ENCODE measurements at places on chromosomes 7 and 10.

GRCh38 chr10:60809157-60809556 is 30.9 kb downstream of the CDK1 start:
- DNase-seq, result no peak

DNA sequence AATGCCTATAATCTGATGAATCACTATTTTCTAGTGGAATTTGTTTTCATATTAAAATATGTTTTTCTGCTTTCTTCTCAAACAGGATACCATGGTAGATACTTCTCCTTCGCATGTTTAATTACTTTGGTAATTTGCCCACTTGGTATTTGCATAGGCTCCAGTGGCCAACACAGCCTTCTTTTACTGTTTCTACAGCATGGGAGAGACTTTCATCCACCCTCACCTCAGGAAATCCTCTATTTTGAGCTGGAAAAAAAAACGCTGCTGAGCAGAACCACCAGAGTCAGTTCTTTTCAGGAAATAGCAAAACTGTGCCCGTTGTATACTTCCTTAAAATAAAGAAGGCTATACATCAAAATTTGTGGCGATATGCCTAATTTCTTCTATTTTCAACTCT is 213.3 kb downstream of the MDFIC start:
- DNase-seq, result no peak

- DNase-seq, result no peak
Observed at GRCh38 chr7:31488562-31489203, 25.2 kb upstream of the ITPRID1 start.

- DNase-seq, result peak; percentile 3
Observed at GRCh38 chr10:86756511-86757112, at the start of gene BMPR1A. BMPR1A (plus strand) TSS chr10:86756619; CDS start chr10:86876019, 119,400 bp downstream.

DNA sequence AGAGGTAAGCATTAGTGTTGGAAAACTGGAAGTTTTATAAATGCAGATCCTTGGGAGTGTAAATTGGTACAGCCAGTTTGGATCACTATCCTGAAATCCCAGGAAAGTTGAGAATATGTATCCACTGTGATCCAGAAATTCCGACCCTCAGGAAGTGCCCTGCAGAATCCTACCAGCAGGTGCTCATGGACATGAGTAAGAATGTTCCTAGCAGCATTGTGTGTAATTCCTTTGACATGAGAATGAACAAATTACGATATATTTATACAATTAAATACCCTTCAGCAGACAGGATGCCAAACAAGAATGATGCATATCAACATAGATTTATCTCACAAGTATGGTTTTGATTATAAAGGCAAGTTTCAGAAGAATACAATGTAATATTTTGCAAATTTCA is 181.6 kb downstream of the XPNPEP1 start:
- DNase-seq, result no peak

DNA sequence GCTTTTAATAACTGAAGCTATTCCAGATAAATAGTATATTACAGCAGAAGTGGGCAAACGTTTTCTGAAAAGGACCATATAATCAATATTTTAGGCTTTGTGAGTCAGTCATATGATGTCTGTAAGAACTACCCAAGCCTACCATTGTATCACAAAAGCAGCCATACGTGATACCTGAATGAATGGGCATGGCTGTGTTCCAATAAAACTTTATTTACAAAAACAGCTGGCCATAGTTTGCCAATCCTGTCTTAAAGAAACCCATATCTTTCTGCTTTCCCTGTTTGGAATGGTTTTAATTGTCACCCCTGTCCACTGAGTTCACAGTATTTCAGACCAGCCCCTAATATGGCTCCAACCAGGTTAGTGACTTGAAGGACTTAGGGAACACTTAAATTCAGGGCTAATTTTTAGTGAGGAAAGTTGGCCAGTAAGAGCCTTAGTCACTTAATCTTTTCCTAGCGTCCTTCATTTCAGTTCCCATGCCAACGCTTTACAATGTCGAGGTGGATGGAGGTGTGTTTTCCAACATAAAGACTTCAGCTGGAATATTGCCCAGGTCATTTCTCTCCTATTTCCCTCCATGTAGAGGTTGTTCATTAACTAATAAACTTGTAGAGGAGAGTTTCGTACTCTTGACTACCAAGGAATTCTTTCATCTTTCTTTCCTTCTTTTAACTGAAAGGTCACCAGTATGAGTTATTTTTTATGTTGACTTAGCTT is 184.5 kb downstream of the TRIL start:
- DNase-seq, result no peak

- DNase-seq, result no peak
Observed at GRCh38 chr10:118955951-118956801, 73.3 kb upstream of the NANOS1 start.

GRCh38 chr7:69018200-69018599 is 580.1 kb upstream of the AUTS2 start:
- no peak for DNase-seq

DNA sequence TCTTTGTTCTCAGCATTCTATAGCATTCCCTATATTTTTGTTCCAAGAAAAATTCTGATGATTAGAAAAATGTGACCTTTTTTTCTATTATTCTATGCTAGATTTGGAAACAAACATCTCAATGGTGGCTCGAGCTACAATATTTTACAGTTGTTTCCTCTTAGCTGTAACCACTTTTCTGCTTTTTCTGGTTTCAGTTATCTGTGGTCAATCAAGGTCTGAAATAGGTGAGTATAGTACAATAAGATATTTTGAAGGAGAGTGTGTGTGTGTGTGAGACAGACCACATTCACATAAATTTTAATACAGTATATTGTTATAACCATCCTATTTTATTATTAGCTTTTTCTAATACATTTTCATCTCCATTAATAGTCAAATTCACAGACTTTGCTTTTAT is 564.5 kb upstream of the GHITM start:
- DNase-seq, result no peak

DNA sequence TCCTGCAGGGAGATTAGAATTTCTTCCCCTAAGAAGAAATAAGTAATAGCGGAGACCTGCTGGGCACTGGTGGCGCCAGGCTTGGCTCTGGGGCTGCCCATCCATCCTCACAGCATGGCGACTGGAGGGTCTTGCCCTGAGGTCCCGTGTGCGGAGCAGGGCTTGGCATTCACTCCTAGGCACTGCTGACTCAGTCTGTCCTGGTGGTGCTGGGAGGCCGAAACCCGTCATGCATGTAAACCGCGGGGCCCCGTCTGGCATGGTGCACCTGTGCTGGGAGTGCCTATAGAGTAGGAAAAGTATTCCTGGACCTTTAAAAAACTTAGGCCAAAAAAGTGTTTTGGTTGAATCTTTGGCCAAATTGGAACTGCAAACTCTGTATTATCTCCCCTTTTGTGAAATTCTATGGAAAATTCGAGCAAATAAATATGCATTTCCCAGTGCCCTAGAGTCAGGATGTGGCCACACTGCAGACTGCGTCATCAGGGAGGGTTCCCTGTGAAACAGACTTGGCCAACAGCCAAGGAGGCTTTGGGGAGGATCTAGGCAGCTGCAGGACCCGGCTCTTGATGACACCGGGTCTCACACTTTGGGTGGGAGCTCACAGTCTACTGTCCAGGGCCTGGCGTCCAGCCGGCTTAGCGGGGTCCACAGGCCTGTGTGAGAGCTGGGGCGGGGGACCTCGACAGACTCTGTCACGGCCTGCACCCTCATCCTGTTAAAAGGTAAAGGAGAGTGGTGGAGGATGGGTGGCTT is 122.3 kb downstream of the VIPR2 start:
- no peak for DNase-seq

DNA sequence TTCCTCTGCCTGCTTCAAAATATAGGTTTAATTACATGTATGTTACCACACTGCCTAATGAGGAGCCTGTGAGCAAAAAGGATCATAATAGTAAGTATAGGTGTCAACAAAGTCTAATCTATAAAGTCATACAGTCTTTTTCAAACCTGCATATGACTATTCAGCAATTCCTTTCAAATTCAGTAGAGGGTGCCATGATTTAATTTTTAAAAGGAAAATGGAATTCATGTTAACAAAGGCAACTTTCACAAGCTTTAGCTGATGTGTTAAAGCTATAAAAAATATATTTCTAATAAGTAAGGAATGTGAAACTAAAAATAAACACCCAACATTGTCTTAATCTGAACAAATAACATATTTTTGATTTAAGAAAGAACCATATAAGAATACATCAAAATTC is 52.1 kb downstream of the MPP7 start:
- DNase-seq, result no peak

GRCh38 chr7:24827027-24827426 is 69.8 kb upstream of the GSDME start:
- DNase-seq, result no peak

DNA sequence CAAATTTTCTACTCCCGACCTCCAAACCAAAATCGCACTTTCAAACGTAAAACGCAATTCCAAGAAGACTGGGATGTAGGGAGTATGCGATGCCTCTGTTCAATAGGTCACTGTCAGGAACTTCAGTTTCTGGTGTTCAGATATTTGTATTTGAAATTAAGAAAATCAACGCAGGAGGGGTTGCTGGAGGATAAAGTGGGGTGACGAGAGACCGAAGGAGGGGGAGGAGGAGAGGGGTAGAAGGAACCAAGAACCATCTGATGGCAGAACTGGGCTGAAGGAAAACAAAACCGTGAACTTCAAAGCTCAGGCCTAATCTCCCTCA is 293.8 kb upstream of the NFE2L3 start:
- no peak for DNase-seq

- no peak for DNase-seq
Observed at GRCh38 chr7:16993543-16993942, 111.8 kb upstream of the AGR3 start.

DNA sequence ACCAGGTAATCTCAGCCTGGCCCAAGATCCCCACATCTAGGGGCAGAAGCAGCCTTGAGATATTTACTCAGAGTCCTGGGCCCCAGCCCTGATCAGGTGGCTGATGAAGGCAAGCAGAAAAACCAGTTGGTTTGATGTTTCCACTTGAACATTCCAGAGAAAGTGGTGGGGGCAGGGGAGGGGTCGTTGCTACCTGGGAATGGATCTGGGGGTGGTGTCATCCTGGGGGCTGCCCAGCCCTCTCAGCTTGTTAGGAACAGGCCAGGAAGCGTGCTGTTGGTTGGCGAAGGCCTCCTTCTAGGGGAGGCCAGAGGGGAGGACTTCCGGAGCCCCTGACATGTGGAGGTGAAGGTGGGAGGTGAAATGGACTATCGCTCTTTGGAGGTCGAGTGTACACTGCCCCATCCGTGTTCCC is 3.7 kb upstream of the ABHD11 start:
- no peak for DNase-seq

DNA sequence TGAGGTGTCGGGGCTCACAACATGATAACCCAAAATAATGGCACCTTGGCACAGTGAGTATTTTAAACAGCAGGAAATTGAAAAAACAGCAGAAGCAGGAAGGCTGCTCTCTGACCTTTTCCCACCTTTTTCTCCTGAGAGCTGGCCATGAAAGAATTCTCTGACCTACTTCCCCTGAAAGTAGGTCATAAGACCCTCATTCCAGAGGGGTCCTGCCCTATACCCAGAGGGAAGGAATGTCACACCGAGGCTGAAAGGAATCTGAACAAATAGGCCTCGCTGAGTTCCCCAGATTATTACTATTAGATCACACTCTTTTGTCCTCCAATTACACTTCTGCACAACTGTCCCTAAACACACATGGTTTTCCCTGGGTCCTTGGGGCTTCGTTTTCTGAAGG is 18.8 kb downstream of the CPVL start:
- DNase-seq, result no peak

- DNase-seq, result no peak
Observed at GRCh38 chr10:45376371-45376801, 2.4 kb downstream of the ALOX5 start.

- no peak for DNase-seq
Observed at GRCh38 chr10:25682203-25682851, 251.7 kb upstream of the MYO3A start.
